ENCODE measurements at places on chromosomes 3 and 15. TPM values are rescaled to one million over a fixed set of nuclear protein-coding genes. Genes with fewer than 3 reads are reported as not detected.
A peak's percentile ranks its signal among the peaks of the same experiment; 100 is the strongest.

- no peak overlapping the region for H3K4me3 ChIP-seq
- H3K27me3 ChIP-seq: no peaks in the 10 kb centered on the region
- no peak for DNase-seq
- no peak overlapping the region for H3K27ac ChIP-seq
- H3K4me1 ChIP-seq: peaks cover 41% of the 10 kb centered on the region
- H3K36me3 ChIP-seq: peaks cover 24% of the 10 kb centered on the region
These were observed 10.8 kb downstream of the PDCD10 start for GRCh38 chr3:167723872-167724271.

DNA sequence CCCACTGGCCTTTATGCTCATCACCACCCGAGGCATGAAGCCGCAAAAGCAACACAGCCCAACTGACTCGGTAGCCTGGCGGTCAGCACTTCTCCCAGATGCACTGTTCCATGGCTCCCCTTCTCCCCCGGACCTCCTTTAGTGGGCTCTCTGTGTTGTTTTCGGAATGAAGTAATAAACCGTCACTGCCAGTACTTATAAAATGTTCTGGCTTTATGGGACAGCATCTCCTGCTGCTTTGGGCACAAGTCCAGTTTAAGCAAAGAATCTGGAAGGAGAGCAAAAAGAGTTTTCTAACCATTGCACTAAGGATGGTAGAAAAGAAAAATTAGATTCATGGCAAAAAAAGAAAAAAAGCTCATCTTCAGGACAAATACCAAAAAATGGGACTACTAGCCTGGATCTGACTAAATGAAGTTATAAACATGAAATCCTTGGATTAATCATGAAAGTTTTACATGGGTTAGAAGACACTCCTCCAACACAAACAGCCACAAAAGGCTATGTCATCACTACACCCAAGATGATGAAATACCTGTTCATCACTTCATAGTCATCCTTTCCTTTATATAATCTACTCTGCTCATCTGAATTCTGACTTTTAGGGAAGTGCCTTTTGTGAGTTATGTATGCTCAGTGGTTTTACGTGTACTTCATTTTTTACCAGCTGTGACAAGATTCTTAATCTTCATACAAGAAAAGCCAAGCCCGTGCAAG, 89.5 kb upstream of the UBE2E2 start:
- no peaks in the 10 kb centered on the region for H3K4me1 ChIP-seq
- H3K4me3 ChIP-seq: no peak overlapping the region
- H3K36me3 ChIP-seq: no peaks in the 10 kb centered on the region
- H3K27ac ChIP-seq: no peak overlapping the region

The A4GNT gene
- not detected for total RNA-seq

DNA sequence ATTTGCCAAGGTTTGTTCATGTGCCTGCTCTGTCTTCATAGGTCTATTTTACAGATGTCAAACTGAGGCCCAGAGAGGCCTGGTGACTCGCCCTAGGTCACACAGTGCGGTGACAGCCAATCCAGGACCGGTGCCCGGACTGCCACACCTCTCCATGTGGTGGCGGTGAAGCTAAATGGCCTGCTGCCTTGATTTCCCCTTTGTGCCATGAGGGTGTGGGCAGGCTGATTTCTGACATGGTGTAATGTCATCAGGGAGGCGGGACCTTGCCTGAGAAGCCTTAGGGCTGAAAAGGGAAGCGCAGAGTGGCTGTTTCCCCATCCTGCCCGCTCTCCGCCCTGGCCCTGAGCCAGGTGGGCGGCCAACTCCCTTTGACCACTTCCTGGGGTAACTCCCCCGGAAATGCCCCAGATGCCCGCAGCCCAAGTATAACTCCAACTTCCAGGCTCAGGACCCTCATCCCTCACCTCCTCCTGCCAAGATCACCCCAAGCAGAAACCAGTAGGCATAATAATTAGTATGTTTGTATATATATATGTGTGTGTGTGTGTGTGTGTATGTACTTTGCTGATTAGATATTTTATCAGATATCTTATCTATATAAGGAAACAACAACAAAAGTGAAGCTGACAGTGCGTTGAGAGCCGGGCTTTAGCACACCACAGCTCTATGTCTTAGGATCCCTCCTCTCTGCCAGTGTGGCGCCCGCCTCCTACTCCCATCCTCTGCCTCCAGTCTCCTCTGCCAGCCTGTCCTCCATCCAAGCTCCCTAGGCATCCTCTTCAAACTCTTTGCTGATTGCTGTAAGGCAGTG, 63.9 kb downstream of the IQSEC1 start:
- peak overlapping the region; percentile 60 for H3K4me3 ChIP-seq
- H3K27me3 ChIP-seq: no peaks in the 10 kb centered on the region
- peaks cover 19% of the 10 kb centered on the region for H3K36me3 ChIP-seq
- peaks cover 100% of the 10 kb centered on the region for H3K4me1 ChIP-seq

The CHRM5 gene
- total RNA-seq: not detected

GRCh38 chr15:77482570-77482969, 61.9 kb downstream of the HMG20A start:
- DNase-seq: no peak
- no peaks in the 10 kb centered on the region for H3K4me1 ChIP-seq
- no peaks in the 10 kb centered on the region for H3K27me3 ChIP-seq
- no peak overlapping the region for H3K4me3 ChIP-seq
- H3K36me3 ChIP-seq: peaks cover 52% of the 10 kb centered on the region

The CEP152 gene
- 15.8 TPM for total RNA-seq

Measured in CD4-positive, CD25-positive, alpha-beta regulatory T cell (primary cell).